ENCODE measurements at places on chromosomes 1 and 21.
A peak's percentile ranks its signal among the peaks of the same experiment; 100 is the strongest.

DNA sequence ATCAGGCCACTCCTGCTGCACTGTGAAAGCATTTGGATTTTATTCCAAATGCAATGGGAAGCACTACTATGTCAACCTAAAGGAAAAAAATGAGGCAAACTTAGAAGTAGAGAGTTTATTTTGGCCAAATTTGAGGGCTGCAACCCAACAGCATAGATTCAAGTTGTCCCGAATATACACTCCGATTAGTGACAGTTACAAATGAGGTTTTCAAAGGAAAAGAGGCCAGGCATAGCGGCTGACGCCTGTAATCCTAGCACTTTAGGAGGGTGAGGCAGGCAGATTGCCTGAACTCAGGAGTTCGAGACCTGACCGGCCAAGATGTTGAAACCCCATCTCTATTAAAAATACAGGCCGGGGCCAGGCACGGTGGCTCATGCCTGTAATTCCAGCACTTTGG is 78.9 kb upstream of the PUM1 start:
- DNase-seq: no peak

DNA sequence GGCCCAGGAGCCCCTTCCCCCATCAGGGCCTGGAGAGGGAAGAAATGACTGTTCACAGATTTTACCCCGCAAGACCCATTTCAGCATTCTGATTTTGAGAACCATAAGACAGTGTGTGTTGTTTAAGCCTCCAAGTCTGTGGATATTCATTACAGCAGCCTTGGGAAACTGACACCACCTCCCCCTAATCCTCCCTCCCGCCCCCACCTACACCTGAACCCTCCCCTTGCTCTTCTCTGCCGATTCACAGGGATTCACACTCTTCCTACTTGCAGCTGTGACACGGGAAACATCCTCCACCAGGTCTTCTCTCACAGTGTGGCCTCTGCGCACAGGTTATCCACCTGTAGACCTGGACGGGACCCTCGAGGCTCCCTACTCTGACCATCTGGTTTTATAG is 50.1 kb downstream of the RIPK4 start:
- DNase-seq: no peak

GRCh38 chr1:8343464-8344001 is 25.6 kb downstream of the SLC45A1 start:
- DNase-seq: peak; percentile 81

- DNase-seq: peak; percentile 33
These were observed 57.4 kb downstream of the OLIG1 start for GRCh38 chr21:33127154-33127867.

- DNase-seq: no peak
These were observed 20.3 kb upstream of the AZIN2 start for GRCh38 chr1:33060579-33061083.

GRCh38 chr21:41576013-41576615 is 68.2 kb upstream of the TMPRSS2 start:
- DNase-seq: no peak

- peak; percentile 8 for DNase-seq
These were observed 276.7 kb downstream of the PCP4 start for GRCh38 chr21:40143822-40144525.

GRCh38 chr1:17847111-17847510 is 92.0 kb downstream of the ACTL8 start:
- no peak for DNase-seq

DNA sequence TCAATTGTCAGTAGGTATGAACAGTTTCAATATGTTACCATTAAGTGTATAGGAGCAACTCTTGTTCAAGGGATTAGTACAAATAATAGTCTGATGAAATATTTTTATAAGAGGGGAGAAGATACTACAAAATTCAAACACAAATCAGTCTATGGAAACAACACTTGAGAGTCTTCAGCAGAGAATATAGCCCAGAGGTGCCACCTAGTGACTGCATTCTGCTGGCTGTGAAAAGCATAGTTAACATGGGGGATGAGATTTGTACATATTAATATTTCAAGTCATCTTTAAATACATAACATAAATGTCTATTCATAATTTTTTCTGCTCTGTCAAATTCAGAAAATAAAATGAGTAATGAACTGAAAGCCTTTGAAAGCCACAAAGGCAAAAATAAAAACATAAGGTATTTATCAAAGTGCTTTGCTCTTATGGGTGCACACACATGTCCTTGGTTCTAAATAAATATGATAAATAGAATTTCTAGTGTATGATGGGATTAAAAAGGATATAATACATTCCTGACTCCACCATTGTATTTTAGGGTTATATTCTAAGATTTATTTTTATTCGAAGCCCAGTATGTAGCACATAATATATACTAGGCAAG is 440.9 kb upstream of the ZRANB2 start:
- peak; percentile 13 for DNase-seq

DNA sequence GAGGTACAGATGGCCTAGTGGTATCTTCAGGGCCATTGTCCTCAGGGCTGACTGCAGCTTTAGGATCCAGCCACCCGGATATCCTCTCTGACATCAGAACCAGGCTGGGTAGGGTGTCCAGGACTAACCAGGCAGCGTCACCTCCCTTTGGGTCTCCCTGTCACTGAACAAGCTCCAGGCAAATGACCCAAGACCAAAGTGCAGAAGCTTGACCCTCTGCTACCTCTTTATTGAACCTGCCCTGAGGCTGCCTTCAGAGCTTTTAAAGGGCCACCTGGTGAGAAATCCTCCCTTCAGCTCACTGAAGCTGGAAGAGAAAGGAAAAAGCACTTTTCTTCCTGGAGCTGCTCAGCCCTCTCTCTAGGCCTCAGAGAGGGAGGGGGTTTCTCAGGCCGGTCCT is 79.1 kb upstream of the VAMP3 start:
- DNase-seq: no peak

GRCh38 chr1:78286686-78287085 is 204.1 kb upstream of the PTGFR start:
- DNase-seq: peak; percentile 13

GRCh38 chr21:43643193-43643592 is 16.1 kb downstream of the HSF2BP start:
- DNase-seq: no peak

- DNase-seq: no peak
These were observed 39.9 kb downstream of the KIAA1614 start for GRCh38 chr1:180952657-180953013.

DNA sequence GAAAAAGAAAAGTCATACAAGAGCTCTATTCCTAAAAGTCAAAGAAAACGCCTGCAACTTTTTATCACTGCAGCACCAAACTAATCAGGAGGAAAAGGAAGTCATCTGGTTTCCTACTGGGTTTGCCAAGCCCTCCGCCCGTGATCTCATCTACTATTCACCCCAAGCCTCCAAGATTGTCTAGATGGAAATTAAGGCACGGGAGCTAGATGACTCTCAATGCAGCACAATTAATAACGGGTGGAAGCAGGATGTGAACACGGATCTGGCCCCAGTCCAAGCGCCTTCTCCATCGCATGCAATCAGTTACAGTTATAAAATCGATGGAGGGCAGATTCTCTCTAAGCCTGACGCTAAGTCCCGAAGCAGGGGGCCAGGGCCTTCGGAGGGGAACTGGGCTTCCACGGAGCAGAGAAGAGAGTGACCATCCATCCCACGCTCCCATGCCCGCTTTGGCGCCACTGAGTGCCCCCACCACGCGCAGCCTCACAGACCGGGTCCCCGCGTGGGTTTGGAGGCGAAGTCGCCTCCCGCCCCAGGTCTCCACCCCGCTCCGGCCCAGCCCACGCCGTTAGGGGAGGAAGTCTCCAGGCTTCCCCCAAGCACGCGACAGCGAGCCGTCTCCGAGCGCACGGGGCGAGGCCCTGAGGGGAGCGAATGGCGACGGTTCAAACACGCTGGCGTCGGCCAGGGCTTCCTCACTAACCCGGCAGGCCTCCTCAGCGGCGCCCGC is 1.8 kb downstream of the HSF2BP start:
- DNase-seq: no peak

GRCh38 chr1:182054698-182055326 is 6.7 kb downstream of the ZNF648 start:
- no peak for DNase-seq

DNA sequence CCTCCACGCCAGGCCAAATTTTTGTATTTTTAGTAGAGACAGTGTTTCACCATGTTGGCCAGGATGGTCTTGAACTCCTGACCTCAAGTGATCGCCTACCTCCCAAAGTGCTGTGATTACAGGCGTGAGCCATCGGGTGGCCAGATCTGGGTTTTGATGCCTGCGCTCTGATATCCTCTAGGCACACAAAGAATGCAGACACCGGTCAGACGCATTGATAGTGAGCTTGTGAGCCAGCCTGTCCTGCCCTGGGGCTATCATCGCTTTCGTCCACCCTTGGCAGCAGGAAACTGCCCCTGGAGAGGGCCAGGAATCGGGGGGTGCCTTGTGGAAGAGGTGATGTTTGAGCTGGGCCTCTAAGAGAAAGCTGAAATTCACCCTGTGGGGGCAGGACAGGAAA is 4.0 kb downstream of the FBLIM1 start:
- no peak for DNase-seq

DNA sequence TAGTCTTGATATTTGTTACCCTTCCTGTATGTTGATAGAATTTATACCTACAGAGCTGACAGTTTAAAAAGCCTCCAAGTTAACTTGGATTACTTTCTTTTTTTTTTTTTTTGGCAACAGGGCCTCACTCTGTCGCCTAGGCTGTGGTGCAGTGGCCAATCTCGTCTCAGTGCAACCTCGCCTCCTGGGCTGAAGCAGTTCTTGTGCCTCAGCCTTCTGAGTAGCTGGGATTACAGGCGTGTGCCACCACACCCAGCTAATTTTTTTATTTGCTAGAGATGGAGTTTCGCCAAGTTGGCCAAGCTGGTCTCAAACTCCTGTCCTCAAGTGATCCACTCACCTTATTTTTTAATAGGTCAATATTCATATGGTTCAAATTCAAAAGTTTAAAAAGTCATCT is 32.7 kb downstream of the WDTC1 start:
- no peak for DNase-seq

DNA sequence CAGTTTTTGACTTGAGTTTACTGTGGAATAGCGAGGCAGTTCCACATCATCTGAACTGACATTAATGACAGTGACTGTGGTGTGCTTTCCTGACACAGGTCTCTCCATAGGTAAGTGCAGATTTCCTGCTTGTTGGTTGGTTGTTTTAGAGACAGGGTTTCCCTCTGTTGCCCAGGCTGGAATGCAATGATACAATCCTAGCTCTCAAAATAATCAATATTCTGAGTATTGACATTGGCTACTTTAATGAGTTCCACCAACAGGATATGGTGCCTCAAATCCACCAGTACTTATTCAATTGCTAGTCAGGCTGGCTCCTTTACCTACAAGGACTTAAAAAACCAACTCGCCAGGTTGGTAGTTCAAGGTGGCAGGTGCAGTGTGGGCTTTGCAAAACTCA is 63.8 kb downstream of the CLSTN1 start:
- DNase-seq: no peak

DNA sequence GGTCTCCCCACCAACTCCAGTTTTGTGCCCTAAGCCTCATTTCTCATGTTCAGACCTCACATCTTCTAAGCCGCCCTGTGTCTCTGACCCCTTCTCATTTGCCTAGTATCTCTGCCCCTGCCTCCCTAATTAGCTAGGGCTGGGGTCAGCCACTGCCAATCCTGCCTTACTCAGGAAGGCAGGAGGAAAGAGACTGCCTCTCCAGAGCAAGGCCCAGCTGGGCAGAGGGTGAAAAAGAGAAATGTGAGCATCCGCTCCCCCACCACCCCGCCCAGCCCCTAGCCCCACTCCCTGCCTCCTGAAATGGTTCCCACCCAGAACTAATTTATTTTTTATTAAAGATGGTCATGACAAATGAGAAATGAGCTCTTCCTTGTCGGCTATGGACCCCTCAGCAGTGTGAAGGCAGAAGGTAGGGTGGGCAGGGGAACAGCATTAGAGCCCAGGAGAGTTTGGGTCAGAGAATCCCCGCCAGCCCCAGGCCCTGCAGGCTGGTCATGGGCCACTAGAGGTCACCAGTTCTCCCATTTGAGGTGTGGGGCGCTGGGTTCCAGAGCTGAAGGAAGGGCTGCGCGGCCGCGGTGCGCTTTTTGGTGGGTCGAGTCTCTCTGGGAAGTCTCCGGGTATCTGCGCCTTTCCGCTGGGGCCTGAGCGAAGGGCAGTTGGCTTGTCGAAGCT is 11.5 kb downstream of the ADAMTSL4 start:
- no peak for DNase-seq

DNA sequence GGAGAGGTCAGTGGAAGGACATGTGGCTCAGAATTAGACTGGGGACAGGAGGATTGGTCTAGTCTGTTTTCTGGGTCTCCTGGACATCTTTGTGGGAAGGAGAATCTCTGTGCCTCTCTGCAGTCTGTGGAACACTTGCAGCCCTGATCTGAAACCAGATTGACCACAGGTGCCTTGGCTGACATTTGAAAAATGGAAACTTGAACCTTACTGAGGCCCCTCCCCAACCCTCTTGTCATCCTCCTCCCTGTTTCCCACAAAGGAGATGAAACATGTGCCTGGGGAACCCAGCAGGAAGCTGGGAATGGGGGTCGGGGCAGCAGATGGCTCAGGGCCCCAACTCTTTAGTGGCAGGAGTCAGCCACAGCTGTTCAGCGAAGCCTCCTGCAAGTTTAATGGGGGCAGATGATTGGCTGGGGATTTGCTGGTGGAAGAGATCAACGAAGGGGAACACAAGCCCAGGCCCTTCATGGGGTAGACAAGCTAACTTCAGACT is 18.1 kb downstream of the VASH2 start:
- DNase-seq: no peak

GRCh38 chr1:175073061-175073460 is 5.4 kb downstream of the TNN start:
- no peak for DNase-seq

DNA sequence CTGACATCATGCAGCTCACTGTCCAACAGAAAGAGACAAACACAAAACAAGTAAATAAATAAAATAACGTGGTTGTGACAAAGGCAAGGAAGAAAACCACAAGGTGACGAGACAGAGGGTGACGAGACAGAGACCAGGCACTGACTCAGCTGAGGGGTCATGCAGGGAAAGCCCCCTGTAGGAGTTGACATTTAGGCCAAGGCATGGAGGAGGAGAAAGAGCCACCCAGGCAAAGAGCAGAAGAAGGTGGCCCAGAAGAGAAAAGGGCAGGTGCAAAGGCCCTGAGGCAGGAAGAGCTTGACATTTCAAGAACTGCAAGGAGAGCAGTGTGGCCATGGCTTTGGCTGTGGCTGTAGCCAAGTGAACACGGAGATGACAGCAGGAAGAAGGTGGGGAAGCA is 65.1 kb upstream of the ID3 start:
- DNase-seq: no peak

- DNase-seq: no peak
These were observed 330.3 kb upstream of the SNX7 start for GRCh38 chr1:98331243-98331642.
